ENCODE measurements at places on chromosomes 4 and X.

GRCh38 chr4:40055511-40055862 lies 1.2 kb upstream of the N4BP2 start:
- DNase-seq, result no peak

DNA sequence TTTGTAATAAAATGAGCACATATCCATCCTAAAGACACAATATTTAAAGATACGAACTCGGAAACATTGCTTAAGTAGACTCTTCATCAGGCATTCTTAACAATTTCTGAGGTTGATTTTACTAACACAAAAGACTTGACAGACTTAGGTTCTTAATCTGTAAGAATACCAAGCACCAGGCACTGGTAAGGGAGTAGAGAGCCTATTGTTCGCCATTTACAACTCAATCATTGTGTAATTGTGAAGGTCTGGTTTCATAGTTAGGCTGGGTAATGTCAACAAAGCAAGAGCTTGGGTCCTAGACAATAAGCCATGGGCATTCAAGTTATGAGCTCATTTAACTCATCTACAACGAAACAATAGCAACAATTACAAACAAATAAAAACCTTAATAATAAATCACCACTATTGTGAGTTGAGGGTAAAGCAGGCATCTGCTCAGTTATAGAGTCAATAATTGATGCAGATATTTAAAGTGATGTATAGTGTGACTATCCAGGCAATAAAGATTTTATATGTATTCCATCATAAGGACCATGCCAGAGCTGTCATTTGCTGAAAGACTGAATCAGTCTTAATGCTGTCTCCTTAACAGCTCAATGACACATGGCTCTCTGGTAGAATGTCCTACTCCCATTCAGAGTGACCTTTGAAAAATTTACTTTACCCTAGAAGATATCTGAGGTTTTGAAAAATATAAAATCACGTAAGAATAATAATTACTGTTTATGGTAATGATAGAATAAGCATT lies 664.0 kb upstream of the PCDH7 start:
- DNase-seq, result no peak

DNA sequence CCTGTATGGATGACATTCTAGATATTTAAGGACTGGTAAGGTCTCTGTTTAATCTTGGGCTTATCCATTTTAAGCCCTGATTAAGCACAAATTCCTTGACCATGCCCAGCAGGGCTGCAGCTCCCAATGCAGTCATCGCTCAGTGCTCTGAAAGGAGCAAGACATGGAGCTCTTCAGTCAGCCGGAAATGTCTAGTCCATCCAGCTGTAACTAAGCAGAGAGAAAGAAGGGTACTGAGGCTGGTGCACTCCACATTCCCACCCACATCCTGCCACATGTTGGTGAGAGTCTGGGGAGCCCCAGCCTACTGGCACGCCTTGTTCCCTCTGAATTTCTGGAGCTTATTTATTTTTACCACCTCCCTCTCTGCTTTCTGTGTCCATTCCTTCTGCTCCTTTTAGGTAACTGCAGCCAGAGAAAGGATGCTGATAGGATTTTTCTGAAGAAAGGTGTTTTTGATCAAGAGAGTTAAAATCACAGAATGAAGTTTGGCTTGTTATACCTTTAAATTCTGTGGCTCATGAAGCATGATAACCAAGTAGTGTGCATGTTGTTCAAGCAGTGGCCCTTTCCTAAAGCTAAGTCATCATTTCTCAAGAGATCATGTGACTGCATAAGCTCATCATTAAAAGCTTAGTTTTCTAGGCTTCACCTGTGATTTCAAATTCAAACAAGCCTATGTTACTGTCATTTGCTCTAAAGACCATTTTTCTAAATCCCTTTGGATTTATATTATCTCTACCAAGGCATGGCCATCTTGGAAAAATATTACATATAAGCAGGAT lies 74.0 kb downstream of the GALNT7 start:
- no peak for DNase-seq

GRCh38 chrX:112832481-112833095 lies 8.0 kb downstream of the AMOT start:
- DNase-seq, result peak; percentile 60

DNA sequence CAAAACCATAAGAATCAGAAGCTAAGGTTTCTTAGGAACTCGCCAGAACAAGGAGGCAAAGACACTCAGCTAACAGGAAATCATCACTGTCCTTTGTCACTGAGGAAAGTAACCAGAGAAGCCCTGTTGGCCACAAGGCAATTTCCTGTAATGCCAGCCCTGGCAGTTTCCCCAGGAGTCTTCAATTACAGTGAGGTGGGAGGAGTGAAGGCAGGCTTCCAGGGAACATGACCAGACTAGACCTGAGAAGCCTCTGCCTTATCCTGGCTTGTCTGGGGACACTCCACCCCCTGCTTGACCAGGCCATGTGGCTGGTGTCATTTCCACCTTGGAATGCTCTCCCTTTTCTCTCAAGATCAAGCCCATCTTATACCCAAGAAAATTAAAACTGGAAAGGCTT lies 125.3 kb downstream of the COL4A6 start:
- peak; percentile 86 for DNase-seq

- no peak for DNase-seq
Observed at GRCh38 chr4:15690020-15690809, 8.6 kb downstream of the FAM200B start.

DNA sequence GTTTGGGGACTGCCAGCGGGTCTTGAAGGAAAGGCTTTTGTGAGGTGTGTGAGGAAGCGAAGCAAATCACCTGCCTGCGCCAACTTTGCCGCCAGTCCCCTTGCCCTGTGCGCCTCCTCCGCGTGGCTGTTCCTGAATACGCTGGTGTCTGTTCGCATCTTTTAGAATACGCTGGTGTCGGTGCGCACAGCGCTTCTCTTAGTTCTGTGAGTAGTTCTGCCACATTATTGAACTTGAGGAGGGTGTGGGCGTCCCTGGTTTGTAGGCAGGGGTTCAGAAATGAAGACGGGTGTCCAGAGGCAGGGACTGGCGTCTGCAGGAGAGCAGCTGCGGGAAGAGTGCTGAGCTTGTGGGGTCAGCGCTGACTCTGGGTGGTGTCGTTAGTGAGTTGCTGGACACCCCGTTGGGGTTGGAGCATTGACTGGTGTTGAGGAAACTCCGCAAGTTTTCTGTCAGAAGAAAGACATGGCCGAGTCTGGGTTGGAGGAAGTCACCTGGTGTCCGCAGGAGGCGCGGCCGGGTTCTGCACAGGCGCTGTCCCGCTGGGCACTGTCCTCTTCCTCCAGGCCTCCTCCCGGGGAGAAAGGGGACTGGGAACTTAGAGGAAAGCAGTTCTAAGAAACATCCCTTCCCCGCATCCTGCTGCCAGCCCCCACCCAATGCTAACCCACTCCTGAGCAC lies 930 bp downstream of the ZNF718 start:
- DNase-seq, result no peak

DNA sequence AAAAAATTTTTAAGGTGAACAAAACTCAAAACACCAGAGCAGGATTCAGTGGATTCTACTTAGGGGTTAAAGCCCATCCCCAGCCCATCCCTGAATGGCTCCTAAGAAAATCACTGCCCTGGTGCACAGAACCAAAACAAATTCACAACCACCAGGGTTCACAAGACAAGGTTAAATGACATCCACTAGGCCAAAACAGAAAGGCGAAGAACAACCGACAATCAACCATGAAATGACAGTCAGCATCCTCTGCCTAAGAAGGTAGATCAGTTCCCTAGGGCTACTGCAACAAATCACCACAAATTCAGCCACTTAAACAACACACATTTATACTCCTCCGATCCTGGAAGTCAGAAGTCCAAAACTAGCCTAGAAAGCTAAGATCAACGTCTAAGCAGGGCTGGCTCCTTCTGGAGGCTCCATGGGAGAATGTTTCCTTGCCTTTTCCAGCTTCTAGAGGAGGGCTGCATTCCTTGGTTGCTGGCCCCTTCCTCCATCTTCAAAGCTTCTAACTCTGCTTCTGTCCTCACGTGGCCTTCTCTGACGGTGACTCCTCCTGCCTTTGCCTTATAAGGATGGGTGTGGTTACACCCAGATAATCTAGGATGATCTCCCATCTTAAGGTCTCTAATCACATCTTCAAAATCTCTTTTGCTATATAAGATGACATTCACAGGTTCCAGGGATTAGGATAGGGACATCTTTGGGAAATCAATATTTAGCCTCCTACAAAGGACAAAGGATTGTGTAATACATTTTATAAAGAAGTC lies 1.8 kb downstream of the CCNQ start:
- DNase-seq, result no peak

DNA sequence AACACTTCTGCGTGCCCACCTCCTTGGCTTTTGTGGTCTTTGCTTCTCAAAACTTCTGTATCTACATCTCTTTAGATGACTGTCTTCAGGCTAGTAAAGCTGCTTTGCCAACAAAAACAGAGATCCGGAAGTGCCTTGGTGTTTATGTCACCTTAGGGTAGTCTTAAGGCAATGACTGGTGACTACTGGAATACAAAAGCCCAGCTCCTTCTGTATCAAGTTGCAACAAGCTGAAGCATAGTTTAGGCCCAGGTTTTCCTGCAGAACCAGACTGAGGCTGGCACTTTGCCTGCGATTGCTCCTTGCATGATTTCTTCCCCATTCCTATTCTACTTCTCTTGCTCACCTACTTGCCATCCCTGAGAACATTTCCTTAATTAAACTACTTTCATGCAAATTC lies 333.8 kb downstream of the DMD start:
- peak; percentile 69 for DNase-seq

DNA sequence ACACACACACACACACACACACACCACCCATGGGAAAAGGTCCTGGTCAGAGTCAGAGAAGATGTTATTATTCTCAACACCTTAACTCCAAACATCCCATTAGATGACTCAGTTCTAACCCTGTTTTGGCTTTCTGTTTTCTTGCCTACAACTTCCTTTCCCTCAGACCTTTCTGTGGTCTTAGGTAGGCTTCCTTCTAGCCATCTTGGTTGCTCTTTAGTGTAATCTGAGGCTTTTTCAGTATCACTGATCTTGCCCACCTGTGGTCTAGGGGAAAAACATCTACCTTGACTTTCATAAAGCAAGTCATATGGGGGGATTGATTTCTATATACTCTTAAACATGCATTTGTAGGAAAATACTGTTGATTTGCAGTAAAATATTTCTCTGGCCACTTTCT lies 56.9 kb downstream of the ATG4A start:
- DNase-seq, result no peak

DNA sequence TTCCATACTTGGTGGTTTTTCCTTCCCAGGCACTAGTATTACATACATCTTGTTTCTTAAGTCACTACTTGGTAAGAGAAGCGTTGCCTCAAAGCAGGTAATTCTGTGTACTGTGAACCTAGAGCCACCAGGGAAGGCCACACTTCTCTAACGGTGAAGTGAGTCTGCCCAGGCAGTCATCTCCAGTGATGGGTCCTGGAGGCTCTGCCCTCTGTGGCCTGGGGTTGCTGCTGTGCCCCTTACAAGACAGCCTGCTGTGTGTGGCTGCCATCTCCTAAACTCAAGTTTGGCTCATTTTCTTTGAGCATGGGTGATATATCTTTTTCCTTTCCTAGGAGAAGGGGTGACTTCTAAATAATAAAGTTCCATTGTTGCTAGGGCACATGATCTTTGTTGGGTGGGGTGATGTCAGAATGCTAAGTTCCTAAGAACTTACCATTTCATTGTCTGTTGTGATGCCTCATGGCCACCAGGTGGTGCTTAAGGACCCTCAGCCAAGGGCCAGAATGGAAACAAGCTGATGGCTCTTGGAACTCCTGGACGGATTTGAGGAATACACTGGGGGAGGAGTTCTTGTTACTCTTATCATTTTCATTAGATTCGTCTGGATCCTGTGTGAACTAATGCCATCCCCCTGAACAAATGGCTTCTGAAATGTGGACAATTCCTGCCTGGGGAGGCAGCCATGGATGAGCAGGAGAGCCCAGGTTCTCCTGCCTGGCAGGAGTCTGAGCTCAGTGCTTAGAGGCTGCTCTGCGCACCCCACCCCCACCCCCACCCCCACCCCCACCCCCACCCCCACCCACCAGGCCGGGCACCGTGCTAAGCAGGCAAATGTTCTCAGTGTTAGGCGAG lies 41.1 kb upstream of the WDR1 start:
- peak; percentile 57 for DNase-seq

GRCh38 chrX:12332786-12333347 lies 194.6 kb downstream of the FRMPD4 start:
- no peak for DNase-seq

DNA sequence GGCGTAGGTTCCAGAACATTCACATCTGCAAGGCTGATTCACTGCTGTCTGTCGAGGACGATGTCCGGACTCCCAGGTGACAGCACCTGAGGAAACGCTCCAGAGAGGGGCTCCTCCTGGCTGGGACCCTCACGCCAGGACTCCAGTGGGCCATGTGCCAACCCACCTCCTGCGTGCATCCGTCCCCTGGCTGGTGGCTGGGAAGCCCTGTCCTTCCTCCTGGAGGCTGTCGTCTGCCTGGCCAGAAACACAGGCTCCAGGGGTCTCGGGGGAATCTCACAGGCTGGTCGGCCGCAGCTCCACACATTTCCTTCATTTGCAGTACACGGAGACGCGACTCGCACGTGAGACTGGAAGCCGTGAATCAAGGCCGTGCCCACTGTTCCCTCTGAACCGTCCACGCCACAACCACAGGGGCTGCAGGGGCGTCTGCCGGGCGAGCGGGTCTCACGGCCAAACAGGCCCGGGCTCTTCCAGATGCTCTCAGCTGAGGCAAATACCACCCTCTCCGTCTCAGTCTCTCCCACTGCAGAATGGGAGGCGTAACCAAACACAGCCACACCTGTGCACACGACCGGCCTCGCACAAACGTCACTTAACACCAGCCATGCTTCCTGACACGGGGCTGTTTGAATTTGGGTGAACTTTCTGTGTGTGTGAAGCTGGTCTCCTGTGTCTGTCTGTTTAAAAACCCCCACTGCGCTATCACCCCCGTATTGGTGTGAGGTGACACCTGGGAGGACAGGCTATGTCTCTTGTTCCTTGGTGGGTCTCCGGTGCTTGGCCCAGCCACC lies 38.7 kb upstream of the MXD4 start:
- no peak for DNase-seq

DNA sequence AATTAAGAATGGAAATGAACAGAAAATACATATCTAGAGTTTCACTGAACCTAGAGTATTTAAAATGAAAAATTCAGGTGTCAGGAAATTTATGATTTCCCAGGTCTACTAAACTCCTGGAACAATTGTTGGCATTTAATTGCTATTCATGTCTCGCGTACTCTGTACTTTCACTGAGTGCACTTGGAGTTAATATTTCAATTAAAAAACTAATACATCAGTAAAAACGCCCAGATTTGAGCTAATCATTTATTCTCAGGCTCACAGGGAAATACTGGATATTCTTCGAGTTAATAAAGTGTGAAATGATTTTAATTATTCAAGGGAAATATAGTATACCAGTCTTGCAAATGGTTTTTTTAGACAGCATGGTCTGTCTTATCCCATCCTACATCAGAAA lies 125.9 kb downstream of the CHRNA9 start:
- no peak for DNase-seq

- DNase-seq, result no peak
Observed at GRCh38 chr4:56655627-56656345, 25.3 kb downstream of the HOPX start.

DNA sequence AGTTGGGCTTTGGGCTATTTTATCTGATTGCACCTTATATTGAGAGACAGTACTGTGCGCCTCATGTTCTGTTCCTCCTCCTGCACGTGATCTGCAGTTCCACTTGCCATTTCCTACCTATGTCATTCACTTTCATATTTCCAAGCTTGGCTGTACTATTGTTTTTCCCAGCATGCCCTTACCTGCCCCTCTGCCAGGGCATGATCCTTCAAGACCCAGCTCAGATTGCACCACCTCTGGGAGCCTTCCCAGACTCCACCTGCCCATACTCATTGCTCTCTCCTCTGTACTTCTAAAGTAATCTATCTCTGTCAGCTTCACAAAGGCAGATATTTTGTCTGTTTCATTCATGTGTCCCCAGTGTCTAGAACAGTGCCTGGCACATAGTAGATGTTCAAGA lies 11.6 kb downstream of the SLC25A5 start:
- no peak for DNase-seq

Data from breast epithelium (tissue), 4 donors.